ENCODE measurements at places on chromosomes 5 and 9. TPM values are rescaled to one million over a fixed set of nuclear protein-coding genes. Genes with fewer than 3 reads are reported as not detected.
A peak's percentile ranks its signal among the peaks of the same experiment; 100 is the strongest.

DNA sequence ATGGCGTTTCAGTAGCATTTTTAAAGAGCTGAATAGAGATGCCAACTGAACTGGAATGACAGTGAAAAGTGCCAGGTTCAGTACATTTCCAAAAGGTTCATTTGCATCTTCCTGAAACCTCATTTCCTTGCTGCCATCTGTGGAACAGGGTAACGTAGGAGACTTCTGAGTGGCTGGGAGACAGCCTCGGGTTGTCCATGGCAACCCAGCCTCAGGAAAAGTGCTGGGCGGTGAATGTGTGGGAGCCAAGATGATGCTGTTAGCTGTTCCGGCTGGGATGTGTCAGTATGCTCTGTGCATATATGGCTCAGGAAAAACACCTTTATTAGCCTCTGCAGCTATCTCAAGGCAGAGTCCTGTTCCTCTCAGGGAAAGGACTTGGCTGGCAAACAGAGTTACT is 87.5 kb downstream of the KLHL3 start:
- no peak for DNase-seq

Gene PCDHB11
- not detected for total RNA-seq

DNA sequence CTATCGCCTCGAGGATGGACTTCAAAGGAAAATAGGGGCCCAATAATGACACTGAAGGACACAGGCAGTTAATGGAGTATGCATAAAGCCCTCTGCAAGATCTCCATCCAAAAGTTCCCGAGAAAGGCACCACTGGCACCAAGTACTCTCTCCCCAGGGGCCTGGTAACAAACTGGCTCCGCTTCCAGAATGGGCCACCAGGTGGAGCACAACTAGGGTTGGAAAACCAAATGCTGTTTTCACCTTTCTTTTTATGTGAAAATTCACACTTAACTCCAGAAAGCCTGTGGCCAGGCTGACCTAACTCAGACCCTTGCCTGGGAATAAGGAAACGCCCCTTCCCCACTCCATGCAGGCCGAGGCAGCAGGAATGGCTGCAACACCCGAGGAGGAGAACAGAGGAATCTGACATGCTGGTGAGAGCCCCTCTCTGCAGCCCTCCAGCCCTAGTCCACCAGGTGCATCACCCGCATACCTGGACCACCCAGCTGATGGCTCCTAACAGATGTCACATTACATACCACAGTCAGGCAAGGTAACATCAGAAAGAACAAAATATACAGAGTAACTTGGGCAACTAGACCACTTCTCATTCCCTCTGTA is 42.8 kb downstream of the CAMSAP1 start:
- peak; percentile 77 for DNase-seq

Gene CATSPER3
- 0.44 TPM for total RNA-seq

DNA sequence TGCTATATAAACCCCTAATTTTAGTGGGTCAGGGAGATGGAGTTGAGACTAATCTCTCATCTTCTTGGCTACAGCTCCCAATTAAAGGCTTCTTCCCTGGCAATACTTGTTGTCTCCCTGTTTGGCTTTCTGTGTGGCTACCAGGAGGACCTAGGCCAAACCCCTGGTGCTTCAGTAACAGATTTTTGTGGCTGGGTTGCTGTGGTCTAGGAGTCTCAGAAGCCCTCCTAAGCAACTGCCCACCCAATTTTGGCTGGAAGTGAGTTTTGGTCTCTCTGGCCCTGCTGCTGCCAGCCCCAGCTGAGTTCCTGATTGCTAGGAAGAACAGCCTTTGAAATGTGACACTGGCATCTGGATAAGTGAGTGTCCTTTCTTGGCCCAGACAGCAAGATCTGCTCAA is 9.8 kb downstream of the RIGI start:
- no peak for DNase-seq

- DNase-seq: no peak
Observed at GRCh38 chr5:79512471-79513307, 1.2 kb downstream of the HOMER1 start.

Gene SPINK7
- not detected for total RNA-seq

GRCh38 chr9:15248621-15249020 is 58.4 kb downstream of the TTC39B start:
- DNase-seq: no peak

DNA sequence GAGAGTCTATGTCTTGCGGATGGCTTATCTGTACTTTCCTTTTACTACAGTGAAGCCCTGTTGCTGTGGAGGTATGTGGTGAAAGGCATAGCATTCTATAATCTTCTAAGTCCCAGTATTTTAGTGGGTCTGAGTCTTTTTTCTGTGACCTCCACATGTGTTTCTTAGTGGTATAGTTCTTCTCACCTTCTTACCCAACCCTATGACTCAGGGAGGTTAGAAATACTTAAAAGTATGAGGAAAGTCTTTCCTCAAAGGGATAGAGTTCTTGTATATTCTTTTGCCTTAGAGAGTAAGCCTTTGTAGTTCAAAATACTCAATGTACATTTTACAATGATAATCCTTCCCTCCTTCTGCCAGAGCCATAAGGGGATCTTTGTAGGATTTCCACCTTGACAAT is 621.9 kb upstream of the CTNND2 start:
- no peak for DNase-seq

- no peak for DNase-seq
Observed at GRCh38 chr5:31407921-31408693, 123.8 kb downstream of the DROSHA start.

Gene CKMT2
- not detected for total RNA-seq

Gene WDR31
- total RNA-seq: 0.99 TPM

DNA sequence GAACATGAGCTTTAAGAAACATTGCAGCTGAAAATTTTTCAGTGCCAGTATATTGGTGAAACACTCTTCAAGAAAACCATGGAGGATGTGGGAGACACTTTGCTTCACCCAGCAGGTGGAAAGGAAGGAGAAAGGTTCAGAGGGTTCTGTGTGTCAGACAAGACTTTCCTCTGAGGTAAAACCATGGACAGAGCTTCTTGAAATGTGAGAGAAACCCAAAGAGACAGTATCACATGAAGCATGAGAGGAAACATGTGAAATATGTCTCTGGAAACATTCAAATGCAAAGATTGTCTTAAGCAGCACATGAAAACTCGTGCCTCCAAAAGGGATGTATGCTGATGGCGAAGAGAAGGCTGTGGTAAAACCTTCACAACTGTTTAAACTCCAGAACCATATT is 368.9 kb upstream of the ST8SIA4 start:
- no peak for DNase-seq

Gene LRRC26
- not detected for total RNA-seq

Gene SLC34A3
- total RNA-seq: not detected

DNA sequence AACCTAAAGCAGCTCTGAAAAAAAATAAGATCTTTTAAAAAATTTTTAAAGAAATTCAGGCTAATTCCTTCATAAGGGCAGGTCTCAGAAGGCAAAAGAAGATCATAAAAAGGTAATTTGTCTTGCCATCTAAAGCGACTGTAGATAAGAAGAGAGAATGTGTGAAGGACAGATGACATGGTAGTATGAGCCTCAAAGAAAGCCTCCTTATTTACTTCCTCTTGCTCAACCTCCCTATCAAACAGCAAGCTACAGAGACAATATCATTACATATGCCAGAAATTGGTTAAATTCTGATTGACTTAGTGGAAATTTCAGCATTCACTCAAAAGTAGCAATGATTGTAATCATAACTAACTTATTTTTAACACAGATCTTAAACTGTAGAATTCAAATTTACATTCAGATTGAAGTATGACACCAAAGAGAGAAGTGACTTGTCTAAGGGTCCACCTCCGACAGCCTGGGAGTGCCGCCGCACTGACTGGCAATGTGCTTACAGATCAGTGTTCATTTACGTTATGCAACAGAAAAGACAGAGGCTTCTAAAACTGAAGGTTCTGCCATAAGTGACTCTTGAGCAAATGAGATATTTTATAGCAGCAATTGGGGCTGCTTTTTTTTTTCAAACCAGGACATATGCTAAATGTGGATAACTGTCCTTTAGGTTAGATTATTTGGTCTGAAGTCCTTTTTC is 132.0 kb downstream of the CEMIP2 start:
- no peak for DNase-seq

GRCh38 chr5:151504006-151504405 is 56.6 kb downstream of the SLC36A1 start:
- no peak for DNase-seq

DNA sequence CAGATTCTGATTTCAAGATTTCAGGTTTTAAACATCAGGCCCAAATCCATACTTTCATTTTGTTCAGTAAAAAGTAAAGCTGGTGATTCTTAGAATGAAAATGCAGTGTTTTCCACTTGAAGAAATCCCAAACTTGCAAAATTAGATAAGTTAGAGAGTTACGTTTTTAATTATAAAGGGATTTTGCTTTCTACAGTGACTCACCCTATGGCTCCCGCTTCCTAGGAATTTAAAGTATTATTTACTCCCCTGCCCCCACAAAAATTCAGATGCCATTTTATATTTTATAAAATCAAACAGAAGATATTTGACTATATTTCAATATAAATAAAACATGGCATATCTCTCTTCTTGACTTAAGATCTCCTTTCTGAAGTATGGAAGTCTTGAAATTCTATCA is 402.9 kb downstream of the ZSWIM6 start:
- no peak for DNase-seq

GRCh38 chr5:172642486-172642885 is 1.4 kb downstream of the NEURL1B start:
- DNase-seq: no peak

- DNase-seq: no peak
Observed at GRCh38 chr9:137068539-137069507, 1.5 kb downstream of the SAPCD2 start.

DNA sequence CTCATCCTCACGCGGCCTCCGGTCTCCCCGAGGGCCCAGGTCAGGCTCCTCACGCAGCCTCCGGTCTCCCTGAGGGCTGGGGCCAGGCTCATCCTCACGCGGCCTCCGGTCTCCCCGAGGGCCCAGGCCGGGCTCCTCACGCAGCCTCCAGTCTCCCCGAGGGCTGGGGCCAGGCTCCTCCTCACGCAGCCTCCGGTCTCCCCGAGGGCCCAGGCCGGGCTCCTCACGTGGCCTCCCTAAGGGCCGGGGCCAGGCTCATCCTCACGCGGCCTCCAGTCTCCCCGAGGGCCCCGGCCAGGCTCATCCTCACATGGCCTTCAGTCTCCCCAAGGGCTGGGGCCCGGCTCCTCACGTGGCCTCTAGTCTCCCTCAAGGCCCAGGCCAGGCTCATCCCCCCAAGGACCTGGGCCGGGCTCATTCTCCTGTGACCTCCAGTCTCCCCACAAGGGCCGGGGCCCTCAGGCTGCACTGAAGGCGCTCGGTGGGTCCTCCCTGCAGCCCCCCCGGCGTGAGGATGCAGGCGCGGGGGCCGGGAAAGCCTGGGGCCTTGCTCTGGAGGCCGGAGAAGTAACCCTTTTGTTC is 51.2 kb upstream of the FCN2 start:
- no peak for DNase-seq

Gene ENTREP1
- total RNA-seq: not detected

GRCh38 chr5:128083033-128083810 is at the start of gene SLC12A2:
Gene SLC12A2, plus strand, starts transcription at chr5:128083766. Its CDS starts 189 bp downstream, at chr5:128083955.
- peak; percentile 93 for DNase-seq

Gene JADE2
- total RNA-seq: 161 TPM
